Stimulated activated CD8-positive, alpha-beta memory T cell treated with anti-CD3 and anti-CD28 coated beads, Interleukin-2, amount 100 ng/mL, for 48 hours (primary cell): ENCODE measurements at places on chromosomes 1 and 21.

DNA sequence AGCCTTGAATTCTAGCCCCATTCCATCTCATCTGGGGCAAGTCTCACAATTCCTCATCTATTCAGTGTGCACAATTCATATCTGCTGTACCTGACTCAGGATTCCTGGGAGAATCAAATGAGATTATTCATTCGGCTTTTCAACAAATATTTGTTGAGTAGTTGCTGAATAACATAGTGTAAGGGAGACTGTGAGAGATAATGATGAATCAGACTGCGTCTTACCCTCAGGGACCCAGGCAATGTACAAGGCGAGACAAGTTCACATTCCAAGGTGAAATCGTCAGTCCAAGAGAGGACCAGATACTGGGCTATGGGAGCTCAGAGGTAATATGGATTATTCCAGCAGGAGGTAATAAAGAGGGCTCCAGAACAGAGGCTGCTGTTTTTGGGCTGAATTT is 67.8 kb upstream of the SMYD2 start:
- no peak for DNase-seq

- DNase-seq: no peak
Measured at GRCh38 chr1:207801819-207802218, 50.0 kb downstream of the CD46 start.

DNA sequence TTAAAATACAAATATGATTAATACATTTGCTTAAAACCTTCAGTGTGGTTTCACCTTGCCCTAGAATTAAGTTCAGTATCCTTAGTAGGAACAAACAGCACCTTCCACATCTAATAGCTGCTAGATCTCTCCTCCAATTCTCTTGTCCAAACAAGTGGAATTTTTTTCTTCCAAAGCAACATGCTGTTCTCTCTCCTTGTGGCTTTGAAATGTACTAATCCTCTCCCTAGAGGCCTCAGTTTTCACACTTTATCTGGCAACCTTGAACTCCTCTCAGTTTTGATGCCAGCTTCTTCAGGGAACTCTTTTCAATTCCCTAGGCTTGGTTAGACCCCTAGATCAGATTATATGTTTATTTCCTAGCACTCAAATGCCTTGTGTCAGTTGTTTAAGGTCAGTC is 87.0 kb downstream of the GLUL start:
- DNase-seq: no peak

DNA sequence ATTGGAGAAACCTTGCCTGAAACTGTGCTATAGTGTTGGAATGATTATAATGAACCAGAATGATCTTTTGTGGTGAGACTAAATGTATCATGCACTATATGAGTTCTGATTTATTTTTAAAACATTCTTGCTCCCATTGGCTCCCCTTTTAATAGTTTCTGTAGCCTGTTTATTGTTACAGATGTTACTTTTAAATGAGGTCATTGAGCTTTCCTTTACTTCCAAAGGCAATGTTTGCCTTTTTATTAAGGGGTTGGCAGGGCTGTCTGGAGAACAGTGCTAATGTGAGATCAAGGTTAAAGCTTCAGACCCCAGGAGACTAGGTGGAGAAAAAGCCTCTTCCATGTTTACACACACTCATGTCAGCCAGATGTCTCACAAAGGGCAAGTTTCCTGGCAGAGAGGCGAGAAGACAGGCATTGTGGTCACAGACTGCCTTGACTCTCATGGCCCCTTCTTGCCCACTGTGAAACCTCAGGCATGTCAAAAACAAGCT is 120.6 kb upstream of the RAVER2 start:
- DNase-seq: no peak

- DNase-seq: no peak
Measured at GRCh38 chr1:175394739-175395138, 202.2 kb upstream of the KIAA0040 start.

GRCh38 chr1:114353262-114353661 is 157.7 kb downstream of the TRIM33 start:
- DNase-seq: no peak

DNA sequence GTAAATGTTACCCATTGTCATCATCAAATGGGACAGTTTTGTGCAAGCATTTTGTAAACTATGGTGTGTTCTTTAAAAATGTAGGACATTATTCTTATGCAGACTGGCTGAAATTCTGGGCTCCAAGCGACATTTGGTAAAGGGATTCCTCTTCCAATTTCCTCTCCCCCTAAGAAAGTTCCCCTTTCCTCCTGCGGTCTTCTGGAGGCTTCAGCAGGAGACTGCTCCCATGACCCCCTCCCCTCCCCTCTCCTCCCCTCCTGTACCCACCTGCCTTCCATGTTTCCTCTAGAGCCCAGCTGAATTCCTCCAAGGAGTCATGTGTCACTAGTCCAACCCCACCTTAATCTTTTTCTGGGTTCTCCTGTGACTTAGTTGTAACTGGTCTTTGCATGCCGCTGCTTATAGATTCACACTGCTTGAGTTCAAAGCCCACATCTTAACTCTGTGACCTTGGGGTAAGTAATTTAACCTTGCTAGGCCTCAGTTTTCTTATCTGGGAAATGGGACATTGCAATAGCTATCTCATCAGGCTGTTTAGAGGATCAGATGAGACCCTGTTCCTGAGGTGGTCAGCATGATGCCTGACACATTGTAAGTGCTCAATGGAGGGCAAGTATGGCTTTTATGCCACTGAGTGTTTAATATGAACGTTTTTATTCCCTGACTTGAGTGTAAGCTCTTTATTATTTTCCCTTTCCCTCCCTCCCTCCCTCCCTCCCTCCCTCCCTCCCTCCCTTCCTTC is 69.9 kb upstream of the WDR26 start:
- no peak for DNase-seq

DNA sequence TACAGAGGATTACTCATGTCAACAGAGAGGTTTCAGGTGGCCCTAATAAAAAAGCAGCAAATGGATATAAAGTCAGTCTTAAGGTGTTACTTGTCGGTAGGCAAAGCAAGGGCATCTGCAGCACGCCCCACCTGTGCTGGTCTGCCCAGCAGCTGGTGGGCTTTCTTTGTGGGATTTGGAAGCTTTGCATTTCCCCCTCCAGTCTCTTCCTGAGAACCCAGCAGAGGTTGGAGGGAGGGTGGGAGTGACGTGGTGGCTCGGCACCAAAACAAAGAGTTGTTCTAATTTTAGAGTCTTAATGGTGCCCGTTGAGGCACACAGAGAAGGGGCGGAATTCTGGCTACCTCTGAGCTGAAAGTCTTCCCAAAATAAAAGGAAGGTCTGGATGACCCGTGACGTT is 4.8 kb upstream of the PCBP3 start:
- no peak for DNase-seq

- no peak for DNase-seq
Measured at GRCh38 chr1:111743679-111744101, 4.5 kb upstream of the INKA2 start.

DNA sequence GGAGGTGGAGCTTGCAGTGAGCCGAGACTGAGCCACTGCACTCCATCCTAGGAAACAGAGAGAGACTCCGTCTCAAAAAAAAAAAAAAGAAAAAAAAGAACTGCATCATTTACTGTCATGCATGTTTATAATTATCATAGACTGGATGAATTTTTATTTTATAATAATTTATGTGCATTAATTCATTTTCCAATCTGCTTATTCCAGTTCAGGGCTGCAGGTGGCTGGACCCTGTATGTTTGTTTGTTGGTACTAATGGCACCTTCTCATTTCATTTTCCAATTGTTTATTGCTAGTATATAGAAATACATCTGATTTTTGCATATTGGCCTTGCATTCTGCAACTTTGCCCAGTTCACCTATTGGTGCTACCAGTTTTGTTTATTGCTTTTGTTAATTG is 19.0 kb upstream of the SOX13 start:
- DNase-seq: no peak
